ENCODE measurements at places on chromosomes 11 and 22. TPM values are rescaled to one million over a fixed set of nuclear protein-coding genes. Genes with fewer than 3 reads are reported as not detected.

The HTR3A gene
- total RNA-seq = 242 TPM

DNA sequence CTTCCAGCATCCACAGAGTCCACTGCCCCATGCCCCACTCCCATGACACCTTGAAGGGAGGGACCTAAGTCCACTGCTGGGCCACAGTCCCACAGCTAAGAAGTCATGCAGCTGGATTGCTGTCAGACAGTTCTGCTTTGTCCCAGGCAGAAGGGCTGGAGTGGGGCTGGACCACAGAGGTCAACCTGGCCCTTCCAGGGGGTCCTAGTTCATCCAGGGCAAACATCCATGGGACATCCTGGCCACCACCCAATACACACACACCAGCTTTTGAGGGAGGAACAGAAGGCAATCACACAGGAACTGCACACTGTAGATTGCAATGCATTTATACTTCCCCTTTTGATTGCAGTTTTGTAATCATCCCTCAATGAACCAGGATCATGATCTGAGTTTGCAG is 11.3 kb upstream of the APOL4 start:
- H3K4me3 ChIP-seq = no peak overlapping the region
- H3K27ac ChIP-seq = no peak overlapping the region
- DNase-seq = no peak
- no peaks in the 10 kb centered on the region for H3K27me3 ChIP-seq
- no peaks in the 10 kb centered on the region for H3K36me3 ChIP-seq
- no peaks in the 10 kb centered on the region for H3K4me1 ChIP-seq

DNA sequence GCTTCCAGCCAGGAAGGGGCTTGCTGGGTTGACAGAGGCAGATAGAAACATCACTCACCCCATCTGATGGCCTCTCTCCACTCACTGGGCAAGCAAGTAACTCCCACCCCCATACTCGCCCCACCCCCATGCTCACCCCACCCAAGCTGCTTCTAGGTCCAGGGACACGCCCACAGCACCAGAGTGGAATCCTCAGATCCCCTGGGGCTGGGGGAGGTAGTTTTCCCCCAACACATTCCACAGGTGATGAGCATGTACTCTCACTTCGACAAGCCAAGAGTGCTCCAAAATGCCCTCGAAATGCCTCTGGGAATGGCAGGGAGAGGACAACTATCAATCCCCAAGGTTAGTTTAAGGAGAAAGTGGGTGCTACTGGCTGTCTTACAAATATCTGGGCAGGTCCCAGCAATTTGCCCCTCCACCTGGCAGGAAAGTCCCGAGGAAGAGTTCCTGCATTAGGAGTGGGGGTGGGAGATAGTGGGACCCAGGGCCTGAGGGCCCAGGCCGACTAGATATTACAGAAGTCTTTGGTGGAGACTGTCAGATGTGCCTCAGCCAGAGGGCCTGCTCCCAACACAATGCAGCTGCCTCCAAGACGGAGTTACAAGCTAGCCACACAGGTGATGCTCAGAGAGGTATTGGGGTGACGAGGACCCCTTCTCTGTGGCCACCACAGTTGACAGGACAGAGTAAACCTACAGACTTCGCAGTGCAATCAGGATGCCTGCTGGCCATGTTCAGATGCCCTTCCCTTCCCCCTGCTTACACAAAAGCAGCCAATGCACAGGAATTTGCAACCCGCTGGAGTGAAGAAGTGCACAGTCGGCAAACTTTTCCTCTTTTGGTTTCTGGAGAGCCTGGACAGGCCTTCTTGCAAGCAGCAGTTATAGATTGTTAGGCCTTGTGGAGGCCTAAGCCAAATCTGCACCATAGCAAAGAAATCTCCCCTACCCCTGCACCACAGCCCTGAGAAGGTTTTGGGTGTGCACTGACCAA is 2.9 kb upstream of the LMO1 start:
- no peaks in the 10 kb centered on the region for H3K27me3 ChIP-seq
- no peak overlapping the region for H3K4me3 ChIP-seq
- no peak overlapping the region for H3K27ac ChIP-seq
- H3K4me1 ChIP-seq = no peaks in the 10 kb centered on the region
- H3K36me3 ChIP-seq = no peaks in the 10 kb centered on the region

DNA sequence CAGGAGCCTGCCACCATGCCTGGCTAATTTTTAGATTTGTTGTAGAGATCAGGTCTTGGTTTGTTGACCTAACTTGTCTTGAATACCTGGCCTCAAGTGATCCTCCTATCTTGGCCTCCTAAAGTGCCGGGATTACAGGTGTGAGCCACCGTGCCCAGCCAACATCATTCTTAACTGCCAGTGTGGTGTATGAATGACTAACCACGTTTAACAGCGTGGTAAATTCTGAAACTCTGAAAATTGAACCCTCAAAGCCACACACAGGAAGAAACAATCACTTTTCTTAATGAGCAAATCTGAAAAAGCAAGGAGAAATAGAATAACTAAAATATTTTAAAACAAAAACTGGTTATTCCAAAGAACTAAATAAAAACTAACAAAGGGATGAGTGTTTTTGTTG is 7.4 kb downstream of the TMEM9B start:
- DNase-seq = no peak
- H3K27me3 ChIP-seq = no peaks in the 10 kb centered on the region
- H3K27ac ChIP-seq = no peak overlapping the region
- peaks cover 22% of the 10 kb centered on the region for H3K36me3 ChIP-seq
- no peak overlapping the region for H3K4me3 ChIP-seq

Measured in Karpas-422 (cell line).